ENCODE measurements at places on chromosomes 1 and 21.

DNA sequence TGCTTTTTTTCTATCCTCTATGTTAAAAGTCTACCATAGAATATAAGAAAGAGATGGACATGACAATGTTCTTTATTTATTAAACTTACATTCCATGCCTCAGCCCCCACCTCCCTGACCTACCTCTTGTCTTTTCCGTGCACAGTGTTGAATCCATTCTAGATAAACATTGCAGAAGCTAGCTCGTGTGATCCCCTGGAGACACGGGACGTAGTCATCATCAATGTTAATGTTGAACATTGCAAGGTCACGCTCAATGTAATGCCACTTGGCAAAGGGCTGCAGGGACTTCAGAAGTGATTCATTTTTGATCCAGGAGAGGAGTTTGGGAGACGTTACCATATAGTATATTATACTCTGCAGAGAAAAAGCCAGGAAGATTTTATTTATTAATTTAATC, 66.4 kb downstream of the NTPCR start:
- DNase-seq = no peak

GRCh38 chr1:17636612-17637011, 97.1 kb downstream of the ARHGEF10L start:
- no peak for DNase-seq

GRCh38 chr1:179077396-179077795, 4.5 kb upstream of the TOR3A start:
- DNase-seq = no peak

GRCh38 chr1:213690341-213690917, 297.3 kb upstream of the PROX1 start:
- DNase-seq = no peak

GRCh38 chr1:5597991-5598823, 394.0 kb downstream of the NPHP4 start:
- DNase-seq = no peak

- DNase-seq = peak; percentile 69
Observed at GRCh38 chr1:110059133-110059863, 11.2 kb downstream of the ALX3 start.

DNA sequence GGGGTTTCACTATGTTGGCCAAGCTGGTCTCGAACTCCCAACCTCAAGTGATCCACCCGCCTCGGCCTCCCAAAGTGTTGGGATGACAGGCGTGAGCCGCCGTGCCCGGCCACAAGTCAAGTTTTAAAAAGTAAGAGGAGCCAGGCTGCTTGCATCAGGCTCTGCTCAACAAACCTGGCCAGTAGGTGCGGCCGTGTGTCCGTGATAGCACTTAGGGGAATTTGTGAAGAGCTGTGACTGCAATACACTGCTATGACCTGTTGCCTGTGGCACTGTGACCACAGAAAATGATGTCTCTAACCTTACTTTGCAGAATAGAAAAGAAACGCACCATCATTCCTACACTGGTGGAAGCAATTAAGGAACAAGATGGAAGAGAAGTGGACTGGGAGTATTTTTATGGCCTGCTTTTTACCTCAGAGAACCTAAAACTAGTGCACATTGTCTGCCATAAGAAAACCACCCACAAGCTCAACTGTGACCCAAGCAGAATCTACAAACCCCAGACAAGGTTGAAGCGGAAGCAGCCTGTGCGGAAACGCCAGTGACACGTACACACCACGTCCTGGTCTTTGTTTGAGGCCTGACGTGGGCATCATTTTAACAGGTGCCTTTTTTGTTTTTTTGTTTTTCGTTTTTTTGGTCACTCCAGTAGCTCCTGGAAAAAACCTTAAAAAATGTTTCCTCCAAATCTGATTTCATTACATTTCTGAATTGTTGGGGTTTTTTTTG, 16.7 kb downstream of the C1orf174 start:
- DNase-seq = no peak

DNA sequence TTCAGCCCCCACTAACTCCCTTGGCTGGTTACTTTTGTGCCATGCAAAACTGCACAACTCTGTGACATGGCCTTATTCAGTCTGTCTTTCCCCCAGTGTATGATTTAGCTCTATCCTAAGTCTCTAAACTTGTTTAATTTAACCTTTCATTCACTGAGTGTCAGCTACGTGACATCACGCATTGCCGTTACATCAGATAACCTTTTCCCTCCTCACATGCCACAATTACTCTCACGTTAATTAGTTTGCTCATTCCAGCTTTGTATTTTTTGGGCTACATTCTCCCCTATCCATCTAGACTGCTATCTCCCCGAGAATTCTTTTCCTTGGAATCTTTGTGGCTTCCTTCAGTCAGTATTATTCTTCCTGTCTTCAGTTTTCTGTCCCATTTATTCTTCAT, 29.4 kb upstream of the TMCO2 start:
- DNase-seq = no peak

DNA sequence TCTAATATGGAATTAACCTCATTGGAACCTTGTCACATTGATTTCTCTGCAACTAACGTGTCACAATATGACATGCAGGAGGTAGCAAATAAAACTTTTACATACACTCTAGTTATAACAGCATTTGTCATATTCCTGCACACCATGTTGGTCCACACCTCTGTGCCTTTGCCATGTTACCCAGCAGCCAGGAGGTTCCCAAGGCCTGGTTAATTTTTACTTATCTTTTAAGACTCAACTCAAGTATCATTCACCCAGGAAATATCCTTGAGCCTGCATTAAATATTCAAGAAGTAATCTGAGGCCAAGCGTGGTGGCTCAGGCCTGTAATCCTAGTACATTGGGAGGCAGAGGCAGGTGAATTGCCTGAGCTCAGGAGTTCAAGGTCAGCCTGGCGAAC, 447.2 kb upstream of the NR5A2 start:
- no peak for DNase-seq

DNA sequence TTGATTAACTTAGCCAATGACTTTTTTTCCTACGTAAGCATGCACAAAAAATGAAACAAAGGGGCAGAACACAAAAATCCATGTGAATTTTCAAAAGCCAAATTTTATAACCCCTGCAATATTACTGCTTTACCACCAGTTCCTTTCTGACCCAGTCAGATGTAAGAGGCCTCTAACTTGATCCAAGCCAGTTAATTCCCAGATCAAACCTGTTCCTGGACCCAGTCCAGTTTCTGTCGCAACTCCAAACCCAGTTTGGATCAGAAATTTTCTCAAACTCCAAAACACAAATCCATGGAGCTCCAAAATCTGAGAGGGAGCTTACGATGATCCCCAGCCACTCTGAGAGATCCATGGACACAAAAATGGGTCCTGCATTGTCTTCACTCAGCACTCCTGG, 7.8 kb upstream of the ZYG11A start:
- no peak for DNase-seq

DNA sequence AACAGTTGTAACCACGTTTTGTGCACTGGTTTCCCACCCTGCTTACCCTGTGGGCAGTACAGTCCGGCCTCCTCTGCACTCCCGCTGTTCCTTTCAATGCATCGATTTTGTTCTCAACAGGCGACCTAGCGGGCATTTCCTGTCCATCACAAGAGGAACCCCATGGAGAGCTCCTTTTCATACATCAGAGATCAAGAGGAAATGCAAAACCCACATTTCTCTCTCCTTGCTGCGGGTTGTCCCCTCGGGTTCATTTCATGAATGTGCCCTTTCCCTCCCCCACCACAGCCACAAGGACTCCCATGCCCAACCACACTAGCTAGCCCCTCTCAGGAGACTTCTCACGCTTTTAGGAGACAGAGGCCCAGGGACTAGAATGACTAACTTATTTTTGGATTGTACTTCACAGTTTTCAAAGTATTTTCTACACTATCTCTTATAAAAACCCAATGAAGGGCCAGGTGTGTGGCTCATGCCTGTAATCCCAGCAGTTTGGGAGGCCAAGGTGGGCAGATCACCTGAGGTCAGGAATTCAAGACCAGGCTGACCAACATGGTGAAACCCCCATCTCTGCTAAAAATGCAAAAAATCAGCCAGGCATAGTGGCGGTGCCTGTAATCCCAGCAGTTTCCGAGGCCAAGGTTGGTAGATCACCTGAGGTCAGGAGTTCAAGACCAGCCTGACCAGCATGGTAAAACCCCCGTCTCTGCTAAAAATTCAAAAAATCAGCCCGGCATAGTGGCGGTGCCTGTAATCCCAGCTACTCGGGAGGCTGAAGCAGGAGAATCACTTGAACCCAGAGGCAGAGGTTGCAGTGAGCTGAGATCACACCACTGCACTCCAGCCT, 18.4 kb downstream of the ATP1A4 start:
- DNase-seq = no peak

DNA sequence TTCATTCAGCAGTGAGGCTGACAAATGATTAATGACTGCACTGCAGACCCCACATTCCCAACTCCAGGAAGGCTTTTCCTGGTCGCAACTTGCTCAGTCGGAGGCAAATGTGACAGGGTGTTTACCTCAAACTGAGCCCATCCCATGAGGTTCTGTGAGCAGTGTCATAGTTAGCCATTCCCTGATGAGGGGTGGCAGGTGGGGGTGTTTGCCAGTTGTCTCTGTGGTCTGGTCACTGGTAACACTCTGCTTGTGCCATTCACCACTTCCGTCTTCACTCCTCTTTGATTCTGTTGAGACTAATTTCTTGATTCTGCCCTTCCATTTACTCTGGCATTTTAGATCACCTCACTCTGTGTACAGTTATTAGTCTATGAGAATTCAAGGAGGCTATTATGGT, 73.5 kb downstream of the NOS1AP start:
- no peak for DNase-seq

GRCh38 chr21:41966872-41967621, 13.2 kb upstream of the C2CD2 start:
- DNase-seq = no peak

DNA sequence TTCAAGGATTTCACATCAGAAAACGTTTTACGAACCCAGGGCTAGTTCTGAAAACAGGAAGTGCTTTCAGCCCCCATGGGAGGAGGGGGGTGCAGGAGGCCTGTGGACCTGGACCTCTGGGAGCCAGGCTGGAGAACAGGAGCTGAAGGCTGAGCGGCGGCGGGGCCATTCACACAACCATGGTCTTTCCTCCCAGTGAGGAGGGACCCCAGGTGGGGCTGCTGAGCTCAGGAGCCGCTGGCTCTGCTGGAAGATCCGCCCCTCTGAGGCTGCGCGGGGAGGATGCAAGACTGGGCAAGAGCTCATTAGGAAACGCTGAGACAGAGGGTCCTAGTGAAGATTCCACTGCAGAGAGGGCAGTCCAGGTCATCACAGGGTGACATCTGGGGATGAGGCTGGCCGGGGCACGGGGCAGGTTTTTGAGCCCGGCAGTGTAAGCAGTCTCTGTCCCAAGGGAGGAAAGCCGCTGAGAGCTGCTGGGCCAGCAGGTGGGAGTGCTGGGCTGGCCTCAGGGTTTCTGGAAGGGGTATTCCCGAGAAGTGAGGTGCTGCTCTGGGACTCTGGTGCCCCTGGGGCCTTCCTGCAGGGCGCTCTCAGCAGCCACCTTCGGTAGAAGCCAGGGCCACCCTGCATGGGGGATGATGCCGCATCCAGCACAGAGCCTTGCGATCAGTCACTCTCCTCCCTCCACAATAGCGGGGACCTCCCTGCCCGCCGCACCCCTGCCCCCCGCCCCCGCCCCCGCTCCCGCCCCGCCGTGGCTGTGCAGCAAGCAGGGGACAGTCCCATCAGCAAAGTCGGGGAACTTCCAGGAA, 7.5 kb downstream of the MX2 start:
- DNase-seq = no peak

- no peak for DNase-seq
Observed at GRCh38 chr1:15867288-15867687, 19.8 kb downstream of the SPEN start.

DNA sequence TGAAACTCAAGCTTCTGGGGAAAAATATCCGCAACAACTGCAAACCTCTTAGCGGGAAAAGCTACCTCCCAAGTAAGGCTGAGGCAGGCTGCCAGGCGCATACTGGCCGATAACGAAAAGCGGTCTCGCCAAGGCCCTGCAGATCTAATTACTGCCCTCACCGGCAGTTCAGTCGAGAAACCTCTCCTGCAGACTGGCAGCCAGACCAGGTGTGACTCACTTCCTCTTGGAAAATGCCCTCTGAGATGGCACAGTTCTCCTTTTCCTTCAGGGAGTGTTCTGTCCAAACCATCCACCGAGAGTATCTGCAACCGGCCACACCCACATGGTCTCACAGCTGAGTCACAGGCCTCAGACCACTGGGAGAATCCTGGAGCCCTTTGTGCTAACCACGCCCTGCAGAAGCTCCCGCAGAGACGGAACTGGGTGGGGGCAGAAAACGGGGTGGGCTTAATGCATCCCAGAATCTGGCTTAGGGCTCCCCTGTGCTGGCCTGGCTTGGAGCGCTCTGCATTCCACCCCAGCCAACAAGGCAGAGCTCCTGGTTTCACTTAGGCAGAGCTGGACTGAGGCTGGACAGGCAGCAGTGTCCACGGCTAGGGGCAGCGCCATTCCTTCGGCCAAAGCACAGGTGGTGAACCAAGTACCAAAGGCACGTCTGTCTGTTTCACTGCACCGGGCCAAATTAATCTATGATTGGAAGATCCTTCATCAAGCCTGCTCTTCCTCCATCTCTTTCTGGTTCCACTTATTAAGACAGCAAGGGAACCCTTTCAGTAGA, 1.2 kb downstream of the S100A10 start:
- DNase-seq = no peak

DNA sequence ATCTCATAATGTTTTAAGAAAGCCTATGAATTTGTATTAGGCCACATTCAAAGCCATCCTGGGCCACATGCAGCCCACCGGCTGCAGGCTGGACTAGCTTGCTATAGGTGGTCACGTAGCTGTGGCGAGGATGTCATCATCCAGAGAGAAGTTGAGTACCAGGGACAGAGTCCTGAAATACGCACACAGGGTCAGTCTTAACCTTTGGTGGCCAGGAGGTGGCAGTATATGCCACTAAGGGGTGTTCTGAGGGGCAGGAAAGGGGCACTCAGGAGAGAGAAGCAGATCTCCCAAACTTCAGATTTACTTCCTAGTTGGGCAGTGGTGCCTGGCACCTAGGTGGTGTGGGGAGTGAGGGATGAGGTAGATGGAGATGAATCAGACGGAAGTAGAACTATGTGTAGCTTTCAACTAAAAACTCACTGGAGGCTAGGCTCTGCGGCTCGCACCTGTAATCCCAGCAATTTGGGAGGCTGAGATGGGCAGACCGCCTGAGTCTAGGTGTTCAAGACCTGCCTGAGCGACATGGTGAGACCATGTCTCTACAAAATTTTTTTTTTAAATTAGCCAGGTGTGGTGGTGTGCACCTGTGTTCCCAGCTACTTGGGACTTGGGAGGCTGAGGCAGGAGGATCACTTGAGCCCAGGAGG, 16.3 kb upstream of the CDK18 start:
- peak; percentile 62 for DNase-seq

GRCh38 chr1:22784317-22784716, 73.7 kb downstream of the EPHB2 start:
- no peak for DNase-seq

DNA sequence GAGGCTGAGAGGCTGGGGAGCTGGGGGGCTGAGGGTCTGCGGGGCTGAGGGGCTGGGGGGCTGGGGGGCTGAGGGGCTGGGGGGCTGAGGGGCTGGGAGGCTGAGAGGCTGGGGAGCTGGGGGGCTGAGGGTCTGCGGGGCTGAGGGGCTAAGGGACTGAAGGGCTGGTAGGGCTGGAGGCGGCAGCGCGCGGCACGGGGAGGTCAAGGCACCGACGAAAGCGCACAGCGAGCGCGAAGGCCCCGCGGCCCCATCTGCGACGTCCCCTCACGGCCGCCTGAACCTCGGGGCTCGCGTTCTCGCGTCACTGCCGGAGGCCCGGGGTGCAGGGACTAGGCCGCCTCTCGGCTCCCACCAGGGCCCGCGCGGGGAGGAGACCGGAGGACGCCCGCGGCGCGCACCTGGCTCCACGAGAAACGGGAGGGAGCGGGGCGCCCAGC, 356 bp downstream of the INTS11 start:
- DNase-seq = no peak

- no peak for DNase-seq
Observed at GRCh38 chr1:46802901-46803574, 4.2 kb downstream of the CYP4B1 start.

- DNase-seq = peak; percentile 11
Observed at GRCh38 chr1:200258447-200259375, 151.1 kb downstream of the ZNF281 start.

All from SK-N-DZ (cell line).